RWPE2 (cell line): ENCODE measurements at places on chromosomes 4 and X.

- DNase-seq, result no peak
These were observed 31.9 kb downstream of the DTHD1 start for GRCh38 chr4:36313301-36313700.

DNA sequence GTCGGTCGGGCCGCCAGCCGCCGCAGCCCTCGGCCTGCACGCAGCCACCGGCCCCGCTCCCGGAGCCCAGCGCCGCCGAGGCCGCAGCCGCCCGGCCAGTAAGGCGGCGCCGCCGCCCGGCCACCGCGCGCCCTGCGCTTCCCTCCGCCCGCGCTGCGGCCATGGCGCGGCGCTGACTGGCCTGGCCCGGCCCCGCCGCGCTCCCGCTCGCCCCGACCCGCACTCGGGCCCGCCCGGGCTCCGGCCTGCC lies 213 bp downstream of the NFKB1 start:
- DNase-seq, result no peak

- no peak for DNase-seq
These were observed 68.0 kb downstream of the OPHN1 start for GRCh38 chrX:68365341-68365740.

DNA sequence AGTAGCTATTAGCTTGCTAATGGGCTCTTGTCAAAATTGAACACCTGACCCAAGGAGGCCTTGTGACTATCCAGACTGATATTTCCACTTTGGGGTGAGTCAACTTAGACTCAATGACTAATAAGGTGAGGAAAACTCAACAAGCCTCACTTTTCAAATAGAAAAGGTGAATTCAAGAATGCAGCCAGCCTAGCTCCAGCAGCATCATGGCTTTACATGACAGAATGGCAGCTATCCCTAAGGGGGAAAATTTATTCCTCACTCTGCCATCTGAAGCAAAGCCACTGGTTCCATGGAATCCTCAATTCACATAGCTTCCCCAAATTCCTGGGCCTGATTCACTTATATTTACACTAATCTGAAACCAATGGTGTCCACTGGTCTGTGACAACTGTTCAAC lies 29.1 kb upstream of the RAB9B start:
- no peak for DNase-seq

DNA sequence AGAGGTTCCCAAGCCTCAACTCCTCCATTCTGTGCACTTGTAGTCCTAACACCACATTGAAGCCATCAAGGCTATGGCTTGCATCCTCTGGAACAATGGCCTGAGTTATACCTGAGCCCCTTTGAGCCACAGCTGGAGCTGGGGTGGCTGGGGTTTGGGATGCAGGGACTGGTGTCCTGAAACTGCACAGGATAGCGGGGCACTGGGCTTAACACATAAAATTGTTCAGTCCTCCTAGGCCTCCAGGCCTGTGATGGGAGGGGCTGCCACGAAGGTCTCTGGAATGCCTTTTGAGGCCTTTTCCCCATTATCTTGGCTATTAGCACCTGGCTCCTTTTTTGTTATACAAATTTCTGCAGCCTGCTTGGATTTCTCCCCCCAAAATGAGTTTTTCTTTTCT lies 35.5 kb downstream of the CFAP299 start:
- no peak for DNase-seq

DNA sequence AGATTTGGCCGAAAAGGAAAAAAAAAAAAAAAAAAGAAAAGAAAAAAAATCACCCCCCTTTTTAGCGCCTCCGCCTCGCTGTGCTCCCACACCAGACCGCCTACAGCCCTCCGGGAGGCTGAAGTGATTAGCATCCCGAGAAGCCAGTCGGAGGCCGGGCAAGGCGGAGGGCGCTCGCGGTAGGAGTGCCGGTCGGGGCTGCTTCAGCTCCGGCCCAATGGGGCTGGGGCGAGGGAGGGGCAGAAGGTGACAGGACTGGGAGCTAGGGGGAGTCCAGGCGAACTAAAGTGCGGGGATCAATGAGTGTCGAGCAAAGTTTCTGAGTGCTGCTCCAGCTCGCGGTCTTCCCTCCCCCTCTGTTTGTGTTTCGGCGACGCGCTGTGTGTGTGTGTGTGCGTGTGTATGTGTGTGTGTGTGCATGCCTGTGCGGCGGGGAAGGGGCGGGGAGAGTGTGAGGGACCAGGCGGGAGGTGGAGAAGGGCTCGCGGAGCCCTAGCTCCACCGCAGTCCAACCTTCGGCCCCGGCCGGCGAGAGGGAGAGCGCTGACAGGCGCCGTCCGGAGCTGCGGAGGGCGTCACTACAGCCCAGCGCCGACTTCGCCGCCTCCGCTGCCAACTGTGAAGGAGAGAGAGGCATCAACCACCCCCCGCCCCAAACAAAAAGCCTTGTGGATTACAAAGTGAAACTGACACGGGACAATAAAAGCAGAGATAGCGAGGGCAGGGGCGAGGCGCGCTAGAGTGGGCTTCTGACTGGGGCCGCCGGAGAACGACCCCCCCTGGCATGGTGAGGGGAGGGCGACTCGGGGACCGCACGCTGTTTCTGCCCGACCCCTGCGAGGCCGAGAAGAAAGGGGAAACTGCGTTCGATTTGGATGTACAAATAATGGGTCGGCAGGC lies at the start of gene FAT4:
TSS of gene FAT4 (plus strand) at position 280 of the 900 bp plus-strand sequence. CDS start 1,457 bp downstream, outside the sequence.
- DNase-seq, result peak; percentile 95

- DNase-seq, result no peak
These were observed 128.5 kb upstream of the TSPAN5 start for GRCh38 chr4:98786866-98787265.

GRCh38 chrX:39472161-39472560 lies 625.6 kb downstream of the BCOR start:
- no peak for DNase-seq

GRCh38 chr4:137627739-137628460 lies 95.6 kb upstream of the PCDH18 start:
- DNase-seq, result no peak

GRCh38 chrX:54708404-54708803 lies 89.7 kb downstream of the ITIH6 start:
- DNase-seq, result no peak

- no peak for DNase-seq
These were observed 30.9 kb upstream of the MYOZ2 start for GRCh38 chr4:119104644-119105273.

DNA sequence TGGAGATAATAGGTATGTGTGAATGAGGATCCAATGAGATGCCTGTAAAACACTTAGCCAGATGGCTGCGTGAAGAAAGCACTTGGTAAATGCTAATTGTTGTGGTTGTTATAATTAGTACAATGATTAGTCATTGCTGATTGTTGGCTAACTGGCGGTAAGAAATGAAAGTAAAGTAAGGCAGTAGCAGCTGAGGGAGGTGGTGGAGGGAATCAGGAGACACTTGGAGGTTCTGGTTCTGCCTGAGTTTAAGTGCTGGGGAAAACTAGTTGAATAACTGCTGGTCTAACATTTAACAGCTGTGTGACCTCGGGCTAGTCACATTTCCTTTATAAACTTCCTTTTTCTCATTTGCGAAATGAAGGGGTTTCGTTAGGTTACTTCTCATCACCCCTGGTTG lies 30.9 kb downstream of the CD38 start:
- no peak for DNase-seq

DNA sequence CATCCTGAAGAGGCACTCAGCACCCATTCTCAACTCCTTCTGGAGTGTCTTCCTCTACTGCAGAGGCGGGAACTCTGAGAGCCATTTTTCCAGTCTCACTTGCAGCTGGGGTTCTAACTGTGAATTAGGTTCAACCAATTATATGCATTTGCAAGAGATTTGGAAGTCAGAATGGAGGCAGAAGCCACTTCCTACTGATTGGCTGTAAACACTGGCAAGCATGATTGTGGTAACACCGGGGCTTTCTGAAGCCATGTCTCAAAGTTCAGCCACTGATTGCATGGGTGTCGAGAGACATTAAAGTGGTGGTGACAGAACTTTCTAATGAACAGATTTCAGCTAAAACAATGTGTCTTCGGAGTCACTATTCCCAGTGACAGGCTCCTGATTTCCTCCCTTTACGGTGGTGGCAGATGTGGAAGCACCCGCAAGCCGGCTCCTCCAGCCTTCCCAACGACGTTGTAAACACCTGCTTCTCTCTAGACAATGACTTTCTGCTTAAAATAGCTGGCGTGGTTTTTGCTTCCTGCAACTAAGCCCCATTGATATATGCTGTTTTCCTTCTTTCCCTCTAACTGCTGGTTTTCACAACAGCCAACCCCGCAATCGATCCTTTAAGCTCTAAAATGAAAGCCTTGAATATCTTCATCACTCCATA lies 92.0 kb downstream of the IRF2 start:
- no peak for DNase-seq

- no peak for DNase-seq
These were observed 28.2 kb downstream of the SULT1E1 start for GRCh38 chr4:69831646-69832325.

- no peak for DNase-seq
These were observed 19.6 kb downstream of the VBP1 start for GRCh38 chrX:155235891-155236290.

GRCh38 chr4:103091601-103092223 lies 7.9 kb downstream of the BDH2 start:
- DNase-seq, result no peak

DNA sequence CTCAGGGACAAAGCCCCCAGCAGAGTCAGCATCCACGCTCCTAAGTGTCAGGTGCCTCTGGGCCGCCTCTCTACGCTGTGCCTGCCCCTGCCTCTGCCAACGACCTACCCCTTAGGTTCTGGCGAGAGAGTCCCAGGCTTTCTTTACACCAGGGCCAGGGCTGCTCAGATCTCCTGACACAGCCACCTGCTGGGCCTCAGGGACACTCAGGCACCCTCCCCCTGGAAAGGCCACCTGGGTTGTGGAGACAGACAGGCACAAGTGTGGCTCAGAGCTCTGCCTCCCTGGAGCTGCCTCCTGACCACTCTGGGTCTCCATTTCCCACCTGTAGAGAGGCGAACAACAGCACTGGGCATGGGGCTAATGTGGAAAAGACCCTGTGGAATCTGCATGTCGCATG lies 90.0 kb upstream of the ADRA2C start:
- no peak for DNase-seq

DNA sequence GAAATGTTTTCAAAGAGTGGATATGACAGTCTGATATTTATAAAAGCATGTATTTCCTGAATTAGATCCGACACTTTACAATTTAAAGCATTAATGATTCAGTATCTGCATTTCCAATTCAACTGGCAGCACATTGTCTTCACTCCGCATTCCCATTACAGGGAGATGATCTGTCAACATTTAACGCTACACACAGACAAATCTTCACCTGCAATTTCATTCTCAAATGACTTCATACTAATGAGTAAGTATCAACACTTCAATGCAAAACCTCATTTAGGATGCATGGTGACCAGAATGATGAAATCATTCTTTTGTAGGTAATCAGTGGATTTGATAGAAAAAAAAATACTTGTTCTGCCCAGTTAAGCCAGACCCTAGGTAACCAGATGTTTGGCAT lies 749.6 kb downstream of the CENPC start:
- no peak for DNase-seq

DNA sequence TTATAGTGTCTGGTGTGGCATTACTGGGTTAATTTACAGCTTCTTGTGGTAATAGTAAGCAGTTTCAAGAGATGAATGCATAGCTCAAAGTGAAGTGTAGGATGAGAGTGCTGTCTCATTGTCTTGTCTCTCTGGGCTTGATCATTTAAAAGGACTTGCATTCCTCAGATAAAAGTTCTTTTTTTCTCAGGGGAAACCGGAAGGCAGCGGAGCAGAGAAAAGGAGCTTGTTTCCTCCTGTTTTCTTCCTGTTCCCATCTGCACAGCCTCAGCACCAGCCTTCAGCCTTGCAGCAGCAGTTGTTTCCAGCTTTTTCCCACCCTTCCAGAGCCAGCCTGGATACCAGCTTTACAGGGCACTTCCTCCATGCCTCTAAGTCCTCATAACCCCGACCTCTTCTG lies 61.4 kb upstream of the LGI2 start:
- DNase-seq, result no peak

- DNase-seq, result no peak
These were observed 39.7 kb downstream of the TRIM61 start for GRCh38 chr4:164937576-164938270.

DNA sequence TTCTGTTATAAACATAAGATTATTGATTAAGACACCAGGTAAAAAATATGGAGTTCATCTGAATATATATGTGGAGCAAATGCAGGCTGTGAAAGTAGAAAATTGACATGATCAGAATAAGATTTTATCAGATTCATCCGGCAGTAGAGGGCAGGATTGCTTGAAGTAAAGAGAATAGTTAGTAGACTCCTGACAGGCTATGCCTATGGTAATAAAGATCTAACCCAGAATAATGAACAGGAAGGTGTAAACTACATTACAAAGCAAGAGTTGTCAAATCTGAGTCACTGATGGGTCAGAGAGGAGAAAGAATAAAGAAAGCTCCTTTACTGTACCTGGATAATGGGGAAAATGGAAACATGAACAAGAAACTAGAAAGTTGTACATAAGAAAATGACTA lies 20.8 kb upstream of the TMEM184C start:
- DNase-seq, result no peak

DNA sequence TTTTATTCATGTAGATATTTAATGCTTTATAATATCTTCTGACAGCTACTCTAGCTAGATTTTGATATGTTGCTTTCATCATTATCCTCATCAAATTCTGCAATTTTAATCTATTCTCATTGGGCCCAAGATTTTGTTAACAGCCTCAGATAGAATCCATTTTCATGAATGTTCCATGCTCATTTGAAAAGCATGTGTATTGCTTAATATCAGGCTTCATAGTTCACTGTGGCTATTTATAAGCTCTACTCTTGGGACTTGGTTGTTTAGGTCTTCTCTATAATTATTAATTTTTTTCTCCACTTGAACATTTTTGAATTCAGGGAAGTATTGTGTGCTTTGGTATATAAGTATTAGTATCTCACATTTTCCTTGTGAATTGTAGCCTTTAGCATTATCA lies 41.8 kb downstream of the RAB40A start:
- DNase-seq, result no peak

- DNase-seq, result no peak
These were observed 17.1 kb upstream of the BEX4 start for GRCh38 chrX:103197721-103198306.

DNA sequence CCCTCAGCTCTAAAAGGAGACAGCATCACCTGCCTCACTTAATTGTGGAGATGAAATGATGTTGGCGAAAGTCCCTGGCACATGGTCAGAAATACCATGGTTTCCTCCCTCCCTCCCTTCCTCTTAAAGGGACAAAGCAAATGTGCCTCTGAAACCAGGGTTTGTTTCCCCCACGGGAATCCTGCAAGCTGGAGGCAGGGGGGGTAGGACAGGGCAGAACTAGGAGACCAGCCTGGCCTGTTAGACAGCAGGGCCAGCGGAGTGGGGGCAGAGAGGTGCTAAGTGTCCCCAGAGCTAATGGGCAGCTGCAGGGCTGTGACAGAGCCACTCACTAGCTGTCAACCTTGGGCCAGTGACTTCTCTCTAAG lies 5.7 kb downstream of the RTL5 start:
- no peak for DNase-seq

- DNase-seq, result no peak
These were observed 3.7 kb upstream of the PHOX2B start for GRCh38 chr4:41752081-41752836.

GRCh38 chrX:31423609-31424189 lies 351.9 kb upstream of the FTHL17 start:
- DNase-seq, result no peak

GRCh38 chr4:166734797-166735196 lies 499.5 kb downstream of the SPOCK3 start:
- no peak for DNase-seq
